Heart left ventricle (tissue), 16 donors: ENCODE measurements at places on chromosomes 12 and 14. TPM values are rescaled to one million over a fixed set of nuclear protein-coding genes. Genes with fewer than 3 reads are reported as not detected.

The PCED1B gene
- 0.70 TPM for total RNA-seq

The PRPF40B gene
- total RNA-seq, result 21.9 TPM

DNA sequence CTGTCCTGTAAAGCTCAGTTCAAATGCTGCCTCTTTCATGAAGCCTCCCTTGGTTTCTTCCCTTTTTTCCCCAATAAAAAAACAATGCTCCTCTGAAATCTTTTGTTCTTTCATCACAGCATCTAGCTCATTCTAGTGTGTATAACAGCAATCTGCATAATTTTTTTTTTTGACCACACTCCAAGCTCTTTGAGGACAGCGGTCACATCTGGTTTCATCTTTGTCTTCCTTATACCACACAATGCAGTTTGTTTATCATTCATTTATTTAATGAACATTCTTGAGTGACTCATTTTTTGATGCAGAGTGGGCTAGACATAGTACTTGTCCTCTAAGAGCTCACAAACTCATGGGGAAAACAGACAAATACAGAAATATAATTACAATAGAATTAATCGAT, 7.3 kb downstream of the GNG2 start:
- DNase-seq, result no peak

DNA sequence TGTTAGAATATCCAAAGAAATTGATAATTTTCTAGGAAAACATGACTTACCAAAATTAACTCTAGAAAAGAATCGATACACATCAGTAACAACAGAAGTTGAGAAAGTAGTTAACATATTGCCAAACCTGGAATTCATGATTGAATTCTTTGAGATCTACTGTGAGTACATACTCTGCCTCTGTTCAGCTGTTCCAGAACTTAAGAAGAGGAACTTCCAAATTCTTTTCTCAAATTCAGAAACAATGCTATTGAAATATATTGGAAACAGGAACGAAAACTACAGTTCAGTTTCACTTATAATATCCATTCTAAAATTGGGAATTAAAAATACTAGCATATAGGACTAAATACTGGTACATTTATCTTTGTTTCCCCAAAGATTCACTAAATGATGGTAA, 57.9 kb downstream of the MARK3 start:
- DNase-seq, result no peak

- no peak for DNase-seq
These were observed 10.1 kb upstream of the SPATS2 start for GRCh38 chr12:49357103-49357678.
